ENCODE measurements at places on chromosomes 6 and 20.

DNA sequence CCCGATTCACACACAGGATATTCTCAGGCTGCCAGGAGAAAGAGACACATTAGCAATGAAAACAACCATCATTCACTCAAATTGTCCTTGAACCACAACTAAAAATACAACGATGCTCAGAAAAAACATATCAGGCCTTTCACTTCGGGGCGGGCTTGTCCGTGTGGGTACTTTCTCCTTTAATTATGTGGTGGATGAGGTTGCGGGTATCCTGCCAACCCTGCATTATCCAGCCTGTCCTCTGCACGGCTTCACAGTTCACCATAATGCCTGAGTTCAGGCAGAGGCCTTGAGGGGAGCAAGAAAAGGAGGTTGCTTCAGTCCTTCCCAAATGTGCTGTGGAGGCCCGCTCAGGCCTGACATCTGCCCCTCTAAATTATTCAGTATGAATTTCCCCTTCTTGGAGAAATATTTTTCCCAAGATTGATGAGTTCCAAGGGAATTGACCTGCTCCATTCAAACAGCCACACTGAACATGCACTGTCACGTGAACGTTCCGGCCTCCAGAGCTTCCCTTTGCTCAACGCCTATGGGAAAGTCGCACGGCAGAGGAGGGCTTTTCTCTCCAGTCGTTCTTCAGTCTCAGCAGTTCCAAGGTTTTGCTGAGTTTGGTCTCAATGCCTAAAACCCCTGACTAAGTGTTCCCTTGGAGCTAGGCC, 70.3 kb downstream of the MYLK4 start:
- no peak for DNase-seq

DNA sequence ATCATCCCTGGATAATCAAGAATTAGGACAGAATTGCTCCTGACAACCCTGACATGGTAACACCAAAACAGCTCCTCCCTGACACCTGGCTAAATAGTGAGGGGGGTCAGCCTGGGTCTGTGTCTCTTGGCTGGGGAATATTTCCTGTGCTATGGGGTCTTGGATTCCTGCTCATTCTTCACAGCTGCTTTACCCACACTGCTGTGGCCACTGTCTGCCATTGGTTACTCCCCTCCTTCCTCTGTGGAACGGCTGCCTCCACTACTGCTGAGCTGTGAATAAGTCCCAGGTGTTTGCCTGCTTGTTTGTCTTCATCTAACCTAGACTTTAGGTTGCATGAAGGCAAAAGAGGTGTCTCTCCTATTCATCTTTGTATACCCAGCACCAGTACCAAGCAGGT, 33.9 kb upstream of the TXLNB start:
- DNase-seq: peak; percentile 17

DNA sequence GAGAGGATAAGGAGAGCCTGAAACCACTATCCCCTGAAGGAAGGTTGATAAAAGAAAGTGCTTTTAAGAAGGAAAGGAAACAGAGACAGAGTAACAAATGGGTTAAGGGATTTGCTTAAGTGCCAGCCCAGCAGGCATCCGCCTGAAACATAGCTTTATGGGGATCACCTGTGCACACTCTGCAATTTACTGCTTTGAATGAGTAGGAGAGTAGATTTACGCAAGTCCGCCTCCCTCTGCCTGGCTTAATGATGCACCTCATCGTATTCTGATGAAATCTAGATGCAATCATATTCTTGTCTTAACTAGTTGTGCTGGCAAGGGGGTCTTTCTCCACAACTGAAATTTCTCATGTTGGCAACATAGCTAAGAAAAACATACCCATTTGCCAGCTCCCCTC, 101.1 kb upstream of the ID4 start:
- DNase-seq: no peak

- no peak for DNase-seq
These were observed 211.5 kb upstream of the FOXA2 start for GRCh38 chr20:22795871-22796270.
